ENCODE measurements at places on chromosomes 13 and 19. TPM values are rescaled to one million over a fixed set of nuclear protein-coding genes. Genes with fewer than 3 reads are reported as not detected.

Gene YJEFN3
- total RNA-seq, result 0.28 TPM

Gene GPC6
- 4.1 TPM for total RNA-seq

Gene TRMT1
- 35.7 TPM for total RNA-seq

Gene ZNF470
- total RNA-seq, result 1.2 TPM

Gene JSRP1
- total RNA-seq, result not detected

Gene NDUFS7
- total RNA-seq, result 201 TPM

Gene TSEN34
- 160 TPM for total RNA-seq

Gene KIR3DL1
- total RNA-seq, result not detected

Gene TINCR
- 14.8 TPM for total RNA-seq

Gene VSIG10L
- 6.3 TPM for total RNA-seq

Gene RHPN2
- total RNA-seq, result 13.1 TPM

Gene ZNF83
- total RNA-seq, result 19.0 TPM

Gene RPS19
- total RNA-seq, result 2,184 TPM

Gene PABPC3
- total RNA-seq, result 0.07 TPM

Gene FUT6
- total RNA-seq, result 0.19 TPM

Gene DZIP1
- 29.9 TPM for total RNA-seq

Gene SBK3
- total RNA-seq, result not detected

Gene OR4F17
- total RNA-seq, result not detected

Gene ZNF253
- 2.3 TPM for total RNA-seq

Gene MEIOSIN
- total RNA-seq, result not detected

Gene HCST
- not detected for total RNA-seq

Gene ILF3
- total RNA-seq, result 141 TPM

Gene PROZ
- total RNA-seq, result not detected

Gene C19orf73
- 4.0 TPM for total RNA-seq

Gene MYO1F
- 0.07 TPM for total RNA-seq

Gene ZNF57
- total RNA-seq, result 14.7 TPM

Gene ADAMTS10
- 0.21 TPM for total RNA-seq

Gene C19orf67
- total RNA-seq, result not detected
